ENCODE measurements at places on chromosomes 7 and 10. TPM values are rescaled to one million over a fixed set of nuclear protein-coding genes. Genes with fewer than 3 reads are reported as not detected.

DNA sequence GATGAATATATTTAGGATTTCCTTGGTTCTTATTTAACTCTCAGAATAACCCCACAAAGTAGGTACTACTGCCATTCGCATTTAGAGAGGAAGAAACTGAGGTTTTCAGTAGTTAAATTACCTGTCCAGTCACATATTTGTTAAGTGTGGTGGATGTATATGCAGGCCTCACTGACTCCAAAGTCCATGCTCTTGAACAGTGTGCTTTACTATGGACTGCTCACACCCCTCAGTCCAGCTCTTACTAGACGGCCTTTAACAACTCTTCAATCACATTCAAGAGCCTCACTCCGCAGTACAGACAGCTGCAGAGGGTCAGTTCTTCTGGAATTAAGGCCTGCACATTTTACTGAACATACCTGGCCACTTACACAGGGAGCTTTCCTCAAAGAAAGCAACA, 36.2 kb downstream of the ZNF248 start:
- no peak for DNase-seq

DNA sequence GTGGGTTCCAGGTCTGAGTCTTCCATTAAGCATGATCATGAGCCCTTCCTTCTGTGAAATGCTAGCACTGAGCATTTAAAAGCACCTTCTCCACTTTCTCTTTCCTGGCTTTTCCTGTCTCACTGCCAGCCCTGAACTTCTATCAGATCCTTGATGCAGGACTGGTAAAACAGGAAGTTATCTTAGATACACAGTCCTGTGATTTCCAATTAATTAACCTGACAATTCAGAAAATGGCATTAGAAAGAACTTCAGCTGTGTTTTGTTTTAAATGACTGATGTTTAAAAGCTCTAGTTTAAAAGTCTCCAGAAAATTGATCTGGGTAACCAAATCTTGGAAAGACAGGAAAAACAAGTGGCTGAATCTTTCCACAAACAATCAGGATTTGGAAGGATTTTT, 79.0 kb upstream of the MACROH2A2 start:
- DNase-seq: no peak

The AKR1B15 gene
- 3.2 TPM for total RNA-seq

DNA sequence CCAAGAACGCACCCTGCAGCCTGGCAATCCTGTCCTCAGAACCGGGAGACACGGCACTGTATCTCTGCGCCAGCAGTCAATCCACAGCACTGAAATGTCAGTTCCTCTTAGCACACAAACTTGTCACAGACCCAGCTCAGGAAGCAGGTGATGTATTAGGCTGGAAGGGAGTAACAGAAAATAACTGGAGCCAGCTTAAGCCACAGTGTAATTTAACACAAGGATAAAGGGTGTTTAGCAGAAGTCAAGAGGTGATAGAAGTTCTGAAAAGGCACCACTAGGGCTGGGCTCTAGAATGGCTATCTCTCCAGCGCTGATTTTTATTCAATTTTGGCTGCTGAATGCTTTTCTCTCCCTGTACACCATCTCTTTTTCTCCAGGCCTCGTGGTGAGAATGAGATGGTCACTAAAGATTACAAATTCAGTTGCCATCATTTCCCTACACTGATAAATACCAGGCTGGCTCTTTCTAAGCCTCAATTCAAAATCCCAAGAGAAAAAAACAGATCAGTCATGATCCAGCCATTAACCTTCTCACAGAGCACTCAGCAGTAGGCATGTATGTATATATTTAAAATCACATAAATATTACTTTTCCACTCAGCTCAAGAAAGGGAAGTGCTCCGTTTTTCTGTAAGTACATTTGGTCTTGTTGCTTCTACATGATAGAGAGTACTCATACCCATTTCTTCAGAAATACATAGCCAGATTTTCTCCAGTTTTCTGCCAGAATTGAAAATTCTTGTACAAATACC, 102.7 kb upstream of the PRSS1 start:
- DNase-seq: no peak

- no peak for DNase-seq
Measured at GRCh38 chr10:77613476-77614130, 24.0 kb downstream of the KCNMA1 start.

The MSMB gene
- not detected for total RNA-seq

The CCDC172 gene
- not detected for total RNA-seq

GRCh38 chr7:7977774-7978173, 9.2 kb downstream of the GLCCI1 start:
- no peak for DNase-seq

The R3HCC1L gene
- 7.0 TPM for total RNA-seq

- DNase-seq: no peak
Measured at GRCh38 chr7:141696348-141696747, 5.6 kb downstream of the DENND11 start.

GRCh38 chr7:41272664-41273063, 430.2 kb downstream of the INHBA start:
- DNase-seq: peak; percentile 26

- no peak for DNase-seq
Measured at GRCh38 chr7:23438171-23438570, 32.1 kb downstream of the IGF2BP3 start.

The SUV39H2 gene
- total RNA-seq: 20.9 TPM

- no peak for DNase-seq
Measured at GRCh38 chr7:101241015-101241363, 3.4 kb upstream of the CLDN15 start.

The VPS37D gene
- 12.4 TPM for total RNA-seq

DNA sequence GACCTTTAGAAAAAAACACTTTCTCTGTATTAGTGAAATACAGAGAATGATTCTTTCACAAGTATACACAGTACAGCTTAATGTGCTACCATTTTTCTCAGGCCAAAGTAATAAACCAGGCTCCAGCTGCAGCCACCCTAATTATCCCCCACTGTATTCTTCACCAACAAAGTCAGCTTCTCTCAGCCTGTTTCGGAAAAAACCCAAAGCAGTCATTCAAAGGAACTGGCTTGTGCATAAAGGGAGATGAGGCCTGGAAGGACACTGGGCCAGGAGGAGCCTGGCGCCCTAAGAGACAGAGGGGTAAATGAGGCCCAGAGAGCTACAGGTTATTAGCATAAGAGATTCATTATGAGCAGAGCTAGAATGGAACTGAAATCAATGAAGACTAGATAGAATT, 9.2 kb downstream of the USP54 start:
- DNase-seq: no peak

- no peak for DNase-seq
Measured at GRCh38 chr10:127148933-127149220, 47.5 kb downstream of the INSYN2A start.

GRCh38 chr10:43110338-43111071, 27.7 kb upstream of the CSGALNACT2 start:
- no peak for DNase-seq

DNA sequence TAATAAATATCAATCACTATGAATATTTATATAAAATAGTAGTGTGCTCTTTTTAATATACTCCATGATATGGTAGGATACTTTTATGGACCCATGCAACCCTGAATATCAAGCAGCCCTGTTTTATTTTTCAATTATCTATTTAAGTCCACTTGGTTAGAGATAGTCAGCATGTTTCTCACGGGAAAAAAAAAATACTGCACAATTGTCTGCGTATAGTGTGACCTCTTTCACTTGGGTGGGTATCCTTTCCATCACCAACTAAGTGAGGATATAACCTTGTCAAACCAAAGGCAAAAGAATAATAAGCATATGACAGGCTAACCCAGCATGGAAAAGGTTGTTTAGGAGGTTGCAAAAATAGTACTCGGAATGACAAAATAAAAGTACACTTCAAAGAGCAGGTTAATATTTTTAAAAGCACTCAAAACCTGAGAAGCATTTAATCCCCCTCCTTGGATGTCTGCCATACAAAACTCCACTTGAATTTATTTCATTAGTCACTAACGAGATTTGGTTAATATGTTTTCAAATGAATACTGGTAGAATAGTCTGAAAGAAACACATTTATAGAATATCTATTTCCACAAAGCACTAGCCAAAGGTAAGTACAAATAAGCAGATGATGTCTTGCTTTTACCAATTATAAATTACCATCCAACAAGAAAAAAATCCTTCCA, 76.5 kb downstream of the IMMP2L start:
- no peak for DNase-seq

DNA sequence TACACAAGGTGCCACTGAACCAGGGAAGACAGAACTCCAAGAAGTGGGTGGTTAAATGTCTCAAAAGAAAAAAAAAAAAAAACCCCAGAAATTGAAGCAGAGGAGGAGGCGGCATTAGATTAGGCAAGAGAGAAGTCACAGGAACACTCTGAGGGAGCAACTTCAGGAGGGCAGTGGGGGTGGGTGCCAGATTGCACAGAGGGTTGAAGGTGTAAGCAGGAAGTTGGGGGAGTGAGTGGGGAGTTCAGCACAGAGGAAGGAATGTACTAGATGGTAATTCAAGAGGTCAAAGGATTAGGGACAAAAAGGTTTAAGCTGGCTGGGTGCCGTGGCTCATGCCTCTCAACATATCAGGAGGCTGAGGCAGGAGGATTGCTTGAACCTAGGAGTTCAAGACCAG, 110.0 kb upstream of the PDLIM1 start:
- DNase-seq: no peak

- no peak for DNase-seq
Measured at GRCh38 chr10:91410638-91411371, 661 bp downstream of the HECTD2 start.

All from PC-9 (cell line).